Right ventricle myocardium inferior (tissue), 1 donor: ENCODE measurements at places on chromosomes 12 and 14. TPM values are rescaled to one million over a fixed set of nuclear protein-coding genes. Genes with fewer than 3 reads are reported as not detected.

Gene TC2N
- total RNA-seq: 12.6 TPM

Gene ALKBH2
- total RNA-seq: 7.7 TPM

Gene C12orf60
- 2.0 TPM for total RNA-seq

Gene ZNF641
- 17.3 TPM for total RNA-seq

Gene HOXC13
- total RNA-seq: not detected

Gene ACSS3
- total RNA-seq: 20.4 TPM

Gene AMN1
- total RNA-seq: 11.5 TPM

Gene BIN2
- total RNA-seq: 2.0 TPM

Gene TRIM9
- 0.62 TPM for total RNA-seq

Gene LTB4R
- total RNA-seq: 2.1 TPM

Gene CPM
- 7.5 TPM for total RNA-seq

Gene OTX2
- total RNA-seq: not detected

Gene CLMN
- total RNA-seq: 7.6 TPM

Gene ZC3H14
- total RNA-seq: 38.3 TPM

Gene PHETA1
- total RNA-seq: 37.4 TPM

Gene ANO2
- total RNA-seq: 19.5 TPM

Gene GNG2
- total RNA-seq: 15.5 TPM

Gene BBOF1
- 3.0 TPM for total RNA-seq

Gene CLEC14A
- total RNA-seq: 32.0 TPM

Gene GEMIN2
- 7.0 TPM for total RNA-seq

Gene CMKLR1
- 10.6 TPM for total RNA-seq

Gene PTPRR
- 1.2 TPM for total RNA-seq

Gene POMT2
- 14.7 TPM for total RNA-seq

Gene PNMA1
- 14.9 TPM for total RNA-seq

Gene TAS2R19
- 0.49 TPM for total RNA-seq

Gene SERPINA5
- 4.1 TPM for total RNA-seq

Gene EPYC
- total RNA-seq: not detected

Gene RPGRIP1
- 0.60 TPM for total RNA-seq

Gene CINP
- total RNA-seq: 31.1 TPM

Gene CFAP73
- total RNA-seq: not detected

Gene DAD1
- 143 TPM for total RNA-seq

Gene TMEM132C
- 2.6 TPM for total RNA-seq
